ENCODE measurements at places on chromosomes 11 and 22.

DNA sequence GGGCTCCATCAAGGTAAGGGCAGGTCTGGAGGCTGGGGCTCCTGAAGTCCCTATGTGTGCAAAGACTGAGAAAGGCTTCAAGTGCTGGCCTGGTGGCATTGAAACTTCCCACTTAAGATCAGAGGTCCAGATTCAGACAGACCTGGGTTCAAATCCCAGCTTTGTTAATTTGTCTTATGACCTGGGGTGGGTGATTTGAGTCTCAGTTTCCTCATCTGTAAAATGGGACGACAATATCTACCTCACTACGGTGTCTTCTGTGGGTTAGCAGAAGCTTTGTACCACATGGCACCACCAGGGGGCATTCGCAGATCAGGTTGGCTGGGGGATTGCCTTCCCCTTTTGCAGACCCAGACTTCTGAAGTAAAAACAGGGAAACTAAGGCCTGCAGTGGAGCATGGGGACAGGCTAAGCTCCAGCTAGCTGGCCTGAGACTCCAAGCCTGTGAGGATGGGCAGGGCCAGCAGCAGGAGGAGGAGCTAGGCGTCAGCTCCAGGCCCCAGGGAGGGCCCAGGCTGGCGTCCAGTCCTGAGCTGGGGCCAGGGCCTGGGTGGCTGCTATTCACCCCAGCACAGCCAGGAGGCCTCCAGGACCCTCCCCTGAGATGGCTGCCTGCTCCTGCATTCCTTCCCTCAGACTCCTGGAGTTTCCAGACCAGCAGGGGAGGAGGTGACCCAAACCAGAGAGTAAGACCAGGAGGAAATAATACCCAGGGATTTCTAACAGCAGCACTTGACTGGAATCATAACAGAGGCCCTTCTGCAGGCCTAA, 1.5 kb downstream of the CASTOR1 start:
- H3K27ac ChIP-seq: no peak overlapping the region
- H3K27me3 ChIP-seq: no peaks in the 10 kb centered on the region
- no peak overlapping the region for H3K4me3 ChIP-seq
- peaks cover 28% of the 10 kb centered on the region for H3K4me1 ChIP-seq

- H3K36me3 ChIP-seq: no peaks in the 10 kb centered on the region
- H3K27me3 ChIP-seq: peaks cover 8% of the 10 kb centered on the region
- no peak overlapping the region for H3K27ac ChIP-seq
- H3K4me3 ChIP-seq: no peak overlapping the region
- DNase-seq: no peak
- no peaks in the 10 kb centered on the region for H3K4me1 ChIP-seq
Observed at GRCh38 chr22:36731916-36732315, 28.4 kb upstream of the CACNG2 start.

- no peak overlapping the region for H3K27ac ChIP-seq
- no peaks in the 10 kb centered on the region for H3K4me1 ChIP-seq
- no peaks in the 10 kb centered on the region for H3K36me3 ChIP-seq
- H3K27me3 ChIP-seq: peaks cover 2% of the 10 kb centered on the region
- DNase-seq: no peak
Observed at GRCh38 chr11:36304351-36304750, 8.3 kb downstream of the PRR5L start.

GRCh38 chr22:19655399-19655798, 58.9 kb upstream of the SEPTIN5 start:
- no peaks in the 10 kb centered on the region for H3K36me3 ChIP-seq
- H3K4me3 ChIP-seq: no peak overlapping the region
- DNase-seq: no peak
- no peak overlapping the region for H3K27ac ChIP-seq
- H3K4me1 ChIP-seq: no peaks in the 10 kb centered on the region

GRCh38 chr11:102108734-102109440, 1.4 kb upstream of the YAP1 start:
- no peaks in the 10 kb centered on the region for H3K36me3 ChIP-seq
- no peak for DNase-seq
- no peak overlapping the region for H3K4me3 ChIP-seq
- H3K27ac ChIP-seq: no peak overlapping the region
- H3K27me3 ChIP-seq: peaks cover 14% of the 10 kb centered on the region

DNA sequence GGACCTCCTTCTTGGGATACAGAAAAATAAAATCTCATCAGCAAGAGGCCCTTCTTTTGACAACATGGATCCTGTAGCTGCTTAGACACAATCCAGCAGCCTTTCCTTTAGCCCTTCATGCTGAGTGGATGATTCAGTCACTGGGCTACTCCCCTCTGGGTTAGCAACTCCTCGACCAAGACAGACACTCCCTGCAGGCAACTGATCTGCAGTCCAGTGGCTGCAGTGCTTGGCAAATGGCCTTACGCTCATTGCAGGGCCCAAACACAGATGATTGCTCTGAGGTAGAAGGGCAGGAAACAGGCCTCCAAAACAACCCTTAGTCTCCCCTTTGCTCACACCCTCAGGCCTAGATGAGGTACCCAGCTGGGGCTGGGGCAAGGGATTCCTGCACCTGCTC, 73.2 kb upstream of the OPCML start:
- no peaks in the 10 kb centered on the region for H3K4me1 ChIP-seq
- H3K27me3 ChIP-seq: no peaks in the 10 kb centered on the region
- no peak overlapping the region for H3K27ac ChIP-seq
- no peaks in the 10 kb centered on the region for H3K36me3 ChIP-seq

- peak; percentile 86 for DNase-seq
- peaks cover 20% of the 10 kb centered on the region for H3K4me1 ChIP-seq
- peak overlapping the region; percentile 30 for H3K27ac ChIP-seq
- no peaks in the 10 kb centered on the region for H3K36me3 ChIP-seq
Observed at GRCh38 chr11:68040101-68040956, 1.5 kb downstream of the TCIRG1 start.

Measured in endothelial cell of umbilical vein (primary cell).